ENCODE measurements at places on chromosomes 12 and 14.

- no peak for DNase-seq
Observed at GRCh38 chr12:132202929-132203721, 58.9 kb downstream of the NOC4L start.

GRCh38 chr12:20004952-20005351 lies 363.4 kb upstream of the PDE3A start:
- no peak for DNase-seq

GRCh38 chr12:62466018-62466593 lies 520 bp upstream of the MON2 start:
- peak; percentile 79 for DNase-seq

GRCh38 chr12:53324113-53324778 lies 2.8 kb upstream of the AAAS start:
- DNase-seq: peak; percentile 84

DNA sequence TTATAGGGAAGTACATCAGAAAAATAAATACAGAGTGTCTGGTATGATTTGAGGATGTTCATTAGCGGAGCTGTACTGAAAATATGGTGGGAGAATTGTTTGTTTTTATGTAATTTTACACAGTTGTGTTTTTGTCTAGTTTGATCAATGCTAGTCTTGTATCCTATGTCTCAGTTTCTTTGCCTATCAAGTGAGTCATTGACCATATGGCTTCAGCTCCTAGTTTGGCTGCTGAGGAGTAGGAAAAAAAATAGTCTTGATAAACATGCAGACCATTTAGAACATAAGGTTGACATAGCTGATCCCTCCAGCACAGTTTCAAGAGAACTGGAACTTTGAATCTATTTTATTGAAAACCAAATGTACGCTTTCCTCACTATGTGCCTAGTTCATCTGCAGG lies 1292.1 kb upstream of the FLRT2 start:
- no peak for DNase-seq

- no peak for DNase-seq
Observed at GRCh38 chr14:75553157-75553556, 25.3 kb upstream of the FLVCR2 start.

DNA sequence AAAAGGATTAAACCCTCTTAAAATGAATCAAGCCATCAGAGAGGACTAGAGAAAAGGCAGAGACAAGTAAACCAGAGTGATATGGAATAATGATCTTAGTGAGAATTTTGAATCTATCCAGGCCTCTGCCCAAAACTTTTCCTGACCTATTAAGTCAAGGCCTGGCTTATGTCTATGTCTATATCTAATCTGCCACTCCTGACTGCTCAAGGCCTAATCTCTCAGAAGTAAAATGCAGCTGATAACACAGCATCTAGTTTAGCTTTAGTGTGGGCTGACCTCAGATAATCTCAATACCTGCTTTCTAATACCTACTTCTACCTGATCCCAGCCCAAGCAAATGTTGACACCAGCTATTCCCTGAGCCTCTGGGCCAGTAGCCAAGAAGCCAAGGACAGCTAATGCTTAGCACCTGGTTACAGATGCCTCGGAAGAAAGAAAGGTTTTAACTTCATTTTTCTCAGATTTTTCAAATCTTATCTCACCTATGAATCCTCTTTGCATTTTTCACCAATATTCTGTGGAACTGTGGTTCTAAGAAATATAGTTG lies 1472.5 kb upstream of the SEL1L start:
- no peak for DNase-seq

DNA sequence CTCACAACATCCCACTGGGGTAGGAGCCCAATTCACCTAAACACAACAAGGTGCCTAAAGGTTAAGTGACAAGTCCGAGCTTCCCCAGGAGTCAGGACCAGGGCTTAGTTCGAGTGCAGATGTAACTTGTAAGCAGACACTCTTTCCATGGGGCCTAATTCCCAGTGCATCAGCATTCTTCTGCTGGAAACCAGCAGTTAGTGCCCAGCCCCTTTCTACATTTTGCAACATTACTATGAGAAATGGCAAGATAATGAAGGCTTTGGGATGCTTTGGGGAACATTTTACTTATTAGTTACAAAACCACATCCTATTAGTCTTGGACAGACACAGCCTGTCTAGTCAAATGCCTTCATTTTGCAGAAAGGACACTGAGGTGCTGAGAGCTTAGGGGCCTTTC lies 179.8 kb downstream of the CALM1 start:
- no peak for DNase-seq

DNA sequence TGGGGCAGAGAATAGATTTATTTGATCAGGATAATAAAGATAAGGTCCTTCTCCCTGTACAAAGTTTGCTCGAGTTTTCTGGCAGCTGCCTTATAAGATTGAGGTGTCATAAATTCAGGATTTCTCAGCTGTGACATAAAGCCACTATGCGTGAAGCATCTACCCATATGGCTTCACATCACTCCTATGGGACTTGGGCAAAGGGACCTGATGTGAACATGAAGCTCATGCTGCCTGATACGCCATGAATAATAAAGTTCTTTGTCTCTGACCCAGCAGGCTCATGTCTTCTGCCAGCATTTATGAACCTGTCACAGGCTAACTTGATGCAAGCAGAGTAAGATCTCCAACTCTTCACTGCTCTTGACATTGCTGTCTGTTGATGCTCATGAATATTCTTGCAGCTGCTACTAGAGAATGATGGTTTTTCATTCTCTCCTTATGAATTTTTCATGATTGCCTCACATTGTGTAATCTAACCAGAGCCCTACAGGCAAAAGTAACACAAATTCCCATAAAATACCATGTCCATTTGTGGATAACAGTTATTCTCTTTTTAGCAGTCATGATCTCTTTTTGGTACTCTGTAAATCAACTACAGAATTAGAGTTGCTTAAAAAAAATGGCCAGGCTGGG lies 49.0 kb upstream of the CPNE8 start:
- DNase-seq: no peak

- DNase-seq: peak; percentile 17
Observed at GRCh38 chr12:50282721-50283228, 545 bp downstream of the LIMA1 start.

- DNase-seq: no peak
Observed at GRCh38 chr12:92063641-92064040, 82.0 kb downstream of the BTG1 start.

GRCh38 chr14:58746261-58746660 lies 108.5 kb downstream of the DACT1 start:
- no peak for DNase-seq
